ENCODE measurements at places on chromosomes 1 and 21. TPM values are rescaled to one million over a fixed set of nuclear protein-coding genes. Genes with fewer than 3 reads are reported as not detected.

The GJA9 gene
- not detected for total RNA-seq

The ARMH1 gene
- total RNA-seq, result 7.7 TPM

The PIGM gene
- 6.9 TPM for total RNA-seq

The HHIPL2 gene
- total RNA-seq, result 0.07 TPM

The PLPPR4 gene
- total RNA-seq, result 9.6 TPM

The IFI6 gene
- total RNA-seq, result 103 TPM

The SHE gene
- 44.5 TPM for total RNA-seq

The TMEM52 gene
- not detected for total RNA-seq

The IVL gene
- total RNA-seq, result not detected

- DNase-seq, result no peak
Measured at GRCh38 chr1:119097380-119097779, 43.1 kb downstream of the WARS2 start.

DNA sequence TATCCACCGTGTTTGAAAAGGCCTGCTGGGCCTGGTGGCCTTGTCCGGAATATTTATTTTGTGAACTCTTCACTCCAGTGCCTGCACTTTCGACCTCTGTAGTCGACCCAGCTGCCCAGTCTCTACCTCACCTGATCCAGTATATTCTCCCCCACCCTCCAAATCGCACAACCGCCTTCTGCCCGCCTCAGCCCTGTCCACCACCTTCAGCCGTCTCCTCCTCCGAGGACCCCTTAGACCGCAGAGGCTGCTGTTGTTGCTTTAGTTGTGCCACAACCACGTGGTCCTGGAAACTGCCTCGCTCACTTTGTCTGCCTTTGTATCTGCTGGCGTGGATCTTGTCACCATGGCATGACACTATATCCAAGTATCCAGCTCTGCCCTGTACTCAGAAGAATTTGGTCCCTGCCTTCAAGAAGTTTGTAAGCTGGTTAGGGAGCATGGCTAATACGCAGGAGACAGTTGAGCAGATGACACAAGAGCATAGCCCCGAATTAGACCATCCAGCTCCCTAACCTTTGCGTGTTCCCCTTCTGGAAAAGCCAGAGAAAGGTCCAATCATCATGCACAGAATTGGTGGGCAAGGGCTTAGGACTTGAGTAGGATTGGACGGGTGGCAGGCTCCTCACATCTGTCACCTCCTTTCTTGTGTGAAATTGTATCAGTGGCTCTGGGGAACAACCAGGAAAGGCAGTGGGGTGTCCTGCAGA, 1.5 kb downstream of the PHGDH start:
- no peak for DNase-seq

DNA sequence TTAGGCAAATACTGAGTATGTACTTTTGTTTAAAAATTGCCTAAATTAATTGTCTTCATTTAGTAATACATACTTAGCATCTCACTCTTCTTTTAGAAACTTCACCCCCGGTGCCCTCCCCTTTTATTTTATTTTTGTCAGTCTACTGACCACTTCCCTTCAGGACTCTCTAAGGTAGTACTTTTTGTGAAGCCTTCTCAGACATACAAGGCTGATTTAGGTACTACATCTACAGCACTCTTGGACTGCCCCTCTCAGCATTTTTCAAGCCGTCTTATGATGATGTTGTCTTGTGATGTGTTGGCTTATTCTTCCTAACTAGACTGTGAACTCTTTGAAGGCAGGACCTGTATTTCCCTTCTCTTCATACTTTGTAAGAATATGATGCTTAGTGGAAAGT, 24.7 kb downstream of the RPS6KC1 start:
- DNase-seq, result no peak

GRCh38 chr1:7424352-7424890, 346.7 kb upstream of the VAMP3 start:
- no peak for DNase-seq

DNA sequence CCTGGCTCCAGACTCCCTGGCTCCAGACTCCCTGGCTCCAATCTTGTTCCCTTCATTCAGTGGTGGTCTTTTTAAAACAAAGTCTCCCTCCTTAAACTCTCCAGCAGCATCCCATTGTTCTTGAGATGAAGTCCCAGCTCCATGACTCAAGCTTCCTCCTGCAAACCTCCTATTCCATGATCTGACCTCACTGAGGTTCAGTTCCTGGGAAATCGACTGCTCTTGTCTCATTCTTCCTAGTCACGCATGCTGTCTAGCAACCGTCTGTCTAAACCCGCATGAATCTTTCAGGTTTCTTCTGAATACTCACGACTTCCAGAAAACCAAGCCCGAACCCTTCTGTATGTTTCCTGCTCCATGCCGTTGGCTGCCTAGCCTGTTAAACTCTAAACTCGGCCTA, 91.9 kb downstream of the RAVER2 start:
- DNase-seq, result no peak

DNA sequence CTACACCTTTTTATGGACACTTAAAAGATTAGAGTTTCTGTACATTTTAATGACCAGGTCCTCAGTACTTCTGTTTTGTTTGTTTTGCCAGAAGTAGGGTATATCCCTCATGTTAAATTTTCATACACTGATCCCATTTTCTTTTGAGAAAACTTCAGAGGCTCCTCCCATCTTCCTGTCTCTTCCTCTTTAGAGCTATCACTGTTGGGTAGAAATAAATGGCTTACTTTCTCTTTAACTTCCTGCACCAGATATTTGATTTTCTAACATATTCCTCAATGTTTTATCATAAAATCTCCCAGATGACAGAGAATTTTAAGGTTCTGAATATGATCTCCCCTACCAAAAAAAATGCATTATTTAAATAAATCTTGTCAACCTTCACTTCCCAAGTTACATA, 23.4 kb downstream of the VAV3 start:
- no peak for DNase-seq

- no peak for DNase-seq
Measured at GRCh38 chr1:23555270-23555985, 3.9 kb downstream of the ID3 start.

GRCh38 chr1:94417728-94417977, 536 bp upstream of the ABCD3 start:
- DNase-seq, result no peak

DNA sequence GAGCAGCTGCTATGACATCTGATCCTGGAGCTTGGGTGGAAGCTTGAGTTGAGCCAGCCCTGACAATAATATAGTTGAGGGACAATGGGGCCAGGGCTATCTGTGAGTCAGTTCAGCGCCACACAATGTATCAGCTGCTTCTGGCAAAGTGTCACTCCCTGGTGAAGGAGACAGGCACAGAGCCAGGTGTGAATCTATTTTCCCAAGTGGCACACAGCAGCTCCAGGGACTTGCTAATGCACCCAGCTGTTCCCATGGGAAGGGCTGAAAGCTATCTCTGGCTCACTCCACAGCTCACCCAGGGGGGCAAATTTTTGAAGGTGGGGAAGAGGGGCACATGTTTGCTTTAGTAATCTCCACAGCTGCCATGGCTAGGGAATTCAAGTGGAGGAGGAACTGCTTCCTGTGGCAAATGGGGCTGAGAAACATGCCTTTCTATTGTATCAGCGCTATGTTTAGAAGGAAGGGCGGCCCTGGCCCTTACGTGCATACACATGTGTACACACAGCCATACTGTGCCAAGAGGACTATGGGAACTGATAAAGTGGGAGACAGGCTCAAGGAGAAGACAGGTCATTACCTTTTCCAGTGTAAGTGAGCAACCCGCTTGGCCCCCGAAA, 2.2 kb downstream of the CYB5R1 start:
- DNase-seq, result no peak

- DNase-seq, result no peak
Measured at GRCh38 chr21:42213082-42213774, 5.7 kb upstream of the ABCG1 start.

Data from uterus (tissue), 4 donors.